ENCODE measurements at places on chromosomes 5 and 9.

DNA sequence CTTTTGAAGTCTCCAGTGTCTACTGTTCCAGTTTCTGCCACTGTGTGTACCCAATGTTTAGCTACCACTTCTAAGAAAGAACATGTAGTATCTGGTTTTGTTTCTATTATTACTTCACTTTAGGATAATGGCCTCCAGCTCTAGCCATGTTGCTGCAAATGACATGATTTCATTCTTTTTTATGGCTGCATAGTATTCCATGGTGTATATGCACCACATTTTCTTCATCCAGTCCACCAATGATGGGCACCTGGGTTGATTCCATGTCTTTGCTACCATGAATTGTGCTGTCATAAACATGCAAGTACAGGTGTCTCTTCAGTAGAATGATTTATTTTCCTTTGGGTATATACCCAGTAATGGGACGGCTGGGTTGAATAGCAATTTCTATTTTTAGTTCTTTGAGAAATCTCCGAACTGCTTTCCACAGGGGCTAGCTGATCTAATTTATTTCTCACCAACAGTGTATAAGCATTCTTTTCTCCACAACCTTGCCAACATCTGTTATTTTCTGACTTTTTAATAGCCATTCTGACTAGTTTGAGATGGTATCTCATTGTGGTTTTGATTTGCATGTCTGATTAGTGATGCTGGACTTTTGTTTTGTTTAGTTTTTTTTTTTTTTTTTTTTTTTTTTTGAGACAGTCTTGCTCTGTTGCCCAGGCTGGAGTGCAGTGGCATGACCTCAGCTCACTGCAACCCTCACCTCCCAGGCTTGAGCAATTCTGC, 68.9 kb downstream of the WDR41 start:
- H3K4me1 ChIP-seq = no peaks in the 10 kb centered on the region
- H3K27ac ChIP-seq = no peak overlapping the region
- no peaks in the 10 kb centered on the region for H3K27me3 ChIP-seq
- no peaks in the 10 kb centered on the region for H3K36me3 ChIP-seq

GRCh38 chr5:29252390-29252789, 1941.1 kb upstream of the CDH6 start:
- DNase-seq = no peak
- no peak overlapping the region for H3K4me3 ChIP-seq
- no peaks in the 10 kb centered on the region for H3K4me1 ChIP-seq
- H3K27me3 ChIP-seq = no peaks in the 10 kb centered on the region
- no peak overlapping the region for H3K27ac ChIP-seq

- no peaks in the 10 kb centered on the region for H3K36me3 ChIP-seq
- H3K27ac ChIP-seq = no peak overlapping the region
- H3K4me3 ChIP-seq = peak overlapping the region; percentile 86
- H3K27me3 ChIP-seq = no peaks in the 10 kb centered on the region
- no peak for DNase-seq
Measured at GRCh38 chr9:21558615-21559401, 76.7 kb upstream of the IFNE start.

DNA sequence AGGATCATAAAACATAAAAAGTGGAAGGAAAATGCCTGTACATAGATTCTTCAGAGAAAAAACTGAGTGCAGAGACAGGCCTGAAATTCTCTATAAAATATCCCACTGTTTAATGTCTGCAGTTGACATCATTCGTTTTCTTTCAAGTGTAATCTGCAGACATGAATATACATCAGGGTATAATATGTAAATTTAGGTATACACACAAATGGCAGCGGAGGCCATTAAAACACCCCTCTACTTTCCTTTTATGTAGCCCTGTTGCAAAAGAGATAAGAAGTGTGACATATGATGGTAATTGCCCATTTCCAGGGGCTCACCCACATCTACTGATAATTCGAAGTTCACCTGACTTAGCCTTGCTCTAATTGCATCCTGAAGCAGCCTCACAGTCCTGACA, 164.3 kb downstream of the SLC24A2 start:
- no peaks in the 10 kb centered on the region for H3K36me3 ChIP-seq
- H3K27ac ChIP-seq = no peak overlapping the region
- no peaks in the 10 kb centered on the region for H3K27me3 ChIP-seq
- no peak overlapping the region for H3K4me3 ChIP-seq

DNA sequence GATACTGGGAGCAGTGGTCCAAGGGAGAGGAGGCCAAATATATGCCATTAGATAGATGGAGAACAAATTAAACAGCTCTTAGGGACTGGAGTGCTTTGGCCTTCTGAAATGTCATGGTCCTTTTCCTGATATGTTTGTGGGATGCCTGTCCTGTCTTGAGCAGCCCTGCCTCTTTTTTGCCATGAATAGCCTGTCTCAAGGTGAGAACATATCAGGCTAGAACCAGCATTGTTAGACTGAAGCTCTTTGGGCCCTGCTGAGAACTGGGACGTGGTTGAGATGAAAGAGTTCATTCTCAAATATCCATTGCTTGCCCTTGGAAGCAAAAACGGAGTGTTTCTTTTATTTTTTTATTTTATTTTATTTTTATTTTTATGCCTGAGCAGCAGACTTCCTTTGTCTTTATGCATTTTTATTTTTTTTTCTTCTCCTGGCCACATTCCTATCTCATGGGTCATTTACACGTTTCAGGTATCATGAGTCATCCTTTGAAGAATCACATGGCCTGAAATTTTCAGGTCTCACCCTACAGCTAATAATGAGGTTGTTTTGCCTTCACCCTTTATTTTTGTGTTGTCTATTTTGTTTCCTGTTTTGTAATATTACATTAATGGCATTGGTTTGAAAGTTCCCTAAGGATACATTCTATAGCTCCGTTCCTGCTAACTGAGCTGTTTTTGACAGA, 371.4 kb downstream of the PSAT1 start:
- no peaks in the 10 kb centered on the region for H3K27me3 ChIP-seq
- no peak overlapping the region for H3K4me3 ChIP-seq
- peaks cover 2% of the 10 kb centered on the region for H3K4me1 ChIP-seq
- H3K36me3 ChIP-seq = no peaks in the 10 kb centered on the region
- DNase-seq = no peak
- H3K27ac ChIP-seq = no peak overlapping the region

DNA sequence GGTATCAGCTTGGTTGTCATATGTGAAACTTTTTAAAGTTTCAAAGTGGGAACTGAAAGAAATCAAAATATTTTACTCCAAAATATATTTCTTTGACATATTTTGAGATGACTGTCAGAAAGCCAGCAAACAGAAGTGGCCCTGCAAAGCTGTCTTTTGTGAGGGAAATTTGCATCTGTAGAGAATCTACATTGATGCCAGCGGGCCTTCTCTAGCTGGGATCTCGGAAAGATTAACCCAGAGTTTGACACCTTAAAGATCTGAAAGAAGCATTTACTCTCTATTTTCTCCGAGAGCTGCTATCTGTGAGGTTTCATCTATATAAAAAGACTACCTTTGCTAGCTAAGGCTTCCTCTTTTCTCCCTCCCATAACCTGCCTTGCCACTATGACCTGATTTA, 303.6 kb downstream of the FBXL17 start:
- H3K27me3 ChIP-seq = no peaks in the 10 kb centered on the region
- no peak overlapping the region for H3K4me3 ChIP-seq
- H3K36me3 ChIP-seq = no peaks in the 10 kb centered on the region
- no peak for DNase-seq

- peaks cover 10% of the 10 kb centered on the region for H3K36me3 ChIP-seq
- H3K27ac ChIP-seq = no peak overlapping the region
- DNase-seq = no peak
- H3K4me1 ChIP-seq = no peaks in the 10 kb centered on the region
- H3K4me3 ChIP-seq = no peak overlapping the region
Measured at GRCh38 chr5:97164846-97165245, 18.2 kb downstream of the RIOK2 start.

DNA sequence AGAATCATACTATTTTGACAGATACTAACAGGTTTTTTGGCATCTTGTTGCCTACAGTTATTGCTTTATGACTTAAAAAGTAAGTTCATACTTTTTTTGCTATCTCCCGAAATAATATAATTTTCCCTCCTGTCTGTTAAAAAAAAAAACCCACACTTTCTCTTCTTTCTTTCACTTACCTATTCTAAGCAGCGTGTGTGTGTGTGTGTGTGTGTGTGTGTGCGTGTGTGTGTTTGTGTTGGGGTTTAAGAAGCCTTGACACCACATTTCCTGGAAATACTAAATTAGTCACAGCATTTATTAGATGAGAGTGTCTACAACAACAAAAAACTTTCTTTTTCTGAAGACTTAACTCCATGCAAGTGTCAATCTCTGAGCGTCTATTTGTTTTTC, 12.4 kb downstream of the TNFAIP8 start:
- no peaks in the 10 kb centered on the region for H3K27me3 ChIP-seq
- H3K4me3 ChIP-seq = no peak overlapping the region
- no peaks in the 10 kb centered on the region for H3K36me3 ChIP-seq
- peaks cover 2% of the 10 kb centered on the region for H3K4me1 ChIP-seq

GRCh38 chr5:180433032-180433422, 61.2 kb upstream of the CNOT6 start:
- H3K36me3 ChIP-seq = no peaks in the 10 kb centered on the region
- no peak overlapping the region for H3K4me3 ChIP-seq
- no peaks in the 10 kb centered on the region for H3K27me3 ChIP-seq
- H3K27ac ChIP-seq = no peak overlapping the region

GRCh38 chr5:64612344-64612961, 77.8 kb upstream of the SHISAL2B start:
- DNase-seq = peak; percentile 50
- H3K4me3 ChIP-seq = no peak overlapping the region
- H3K36me3 ChIP-seq = no peaks in the 10 kb centered on the region
- H3K4me1 ChIP-seq = no peaks in the 10 kb centered on the region
- H3K27ac ChIP-seq = no peak overlapping the region

GRCh38 chr9:131523451-131524435, 7.3 kb downstream of the UCK1 start:
- H3K27me3 ChIP-seq = no peaks in the 10 kb centered on the region
- H3K4me1 ChIP-seq = no peaks in the 10 kb centered on the region

GRCh38 chr5:42586625-42587024, 163.4 kb downstream of the GHR start:
- no peak overlapping the region for H3K27ac ChIP-seq
- no peaks in the 10 kb centered on the region for H3K27me3 ChIP-seq
- no peak for DNase-seq
- no peak overlapping the region for H3K4me3 ChIP-seq
- H3K36me3 ChIP-seq = no peaks in the 10 kb centered on the region
- no peaks in the 10 kb centered on the region for H3K4me1 ChIP-seq

- no peak for DNase-seq
- no peak overlapping the region for H3K27ac ChIP-seq
- H3K36me3 ChIP-seq = no peaks in the 10 kb centered on the region
Measured at GRCh38 chr9:99013550-99013949, 69.8 kb downstream of the COL15A1 start.

DNA sequence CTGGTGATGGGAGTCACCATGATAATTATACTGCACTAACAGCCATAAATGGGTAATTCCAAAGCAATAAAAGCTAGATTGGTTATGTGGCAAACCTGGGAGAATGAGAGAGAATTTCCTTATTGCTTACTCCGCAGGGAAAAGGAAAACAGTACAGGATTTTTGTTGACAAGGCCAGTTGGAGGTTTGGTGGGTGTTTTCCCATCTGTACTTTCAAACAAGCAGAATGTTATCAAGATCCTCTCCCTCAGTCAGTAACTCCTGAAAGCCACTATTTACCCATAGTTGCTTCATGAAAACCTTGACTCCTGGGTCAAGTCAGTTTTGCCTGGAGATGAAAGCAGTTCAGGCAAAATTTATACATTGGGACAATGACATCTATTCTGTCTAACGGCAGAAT, 26.4 kb downstream of the IL9 start:
- no peaks in the 10 kb centered on the region for H3K27me3 ChIP-seq
- no peaks in the 10 kb centered on the region for H3K4me1 ChIP-seq
- no peak overlapping the region for H3K4me3 ChIP-seq
- H3K27ac ChIP-seq = no peak overlapping the region
